ENCODE measurements at places on chromosomes 3 and 15.

- DNase-seq, result no peak
These were observed 33.0 kb downstream of the KBTBD8 start for GRCh38 chr3:67030785-67031740.

DNA sequence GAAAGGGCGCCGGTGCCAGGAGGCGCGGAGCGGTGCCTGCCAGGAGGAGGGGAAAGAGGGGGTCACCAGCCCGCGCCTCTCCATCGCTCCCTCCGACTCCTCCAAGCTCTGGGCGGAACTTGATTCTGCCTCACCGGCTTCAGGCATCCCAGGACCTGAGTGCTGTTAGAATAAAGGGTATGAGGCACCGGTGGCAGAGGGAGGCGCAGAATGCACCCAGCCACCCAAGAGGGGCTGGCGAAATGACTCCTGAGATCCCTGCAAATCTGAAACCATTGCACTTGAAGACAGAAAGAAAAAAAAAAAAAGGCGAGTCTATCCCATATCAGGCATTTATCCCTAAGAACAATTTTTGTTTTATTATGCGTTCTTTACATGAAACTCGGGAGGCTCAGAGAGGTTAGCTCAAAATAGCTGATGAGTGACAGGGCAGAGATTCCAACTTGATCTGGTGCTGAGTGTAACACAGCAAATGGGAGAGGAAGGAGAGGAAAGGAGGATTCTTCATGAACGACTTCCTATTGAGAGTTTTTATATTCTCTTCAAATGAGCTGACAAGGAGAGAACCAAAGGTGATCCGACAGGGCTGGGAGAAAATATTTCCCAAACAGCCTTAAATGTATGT lies 157.0 kb upstream of the FRMD4B start:
- no peak for DNase-seq

DNA sequence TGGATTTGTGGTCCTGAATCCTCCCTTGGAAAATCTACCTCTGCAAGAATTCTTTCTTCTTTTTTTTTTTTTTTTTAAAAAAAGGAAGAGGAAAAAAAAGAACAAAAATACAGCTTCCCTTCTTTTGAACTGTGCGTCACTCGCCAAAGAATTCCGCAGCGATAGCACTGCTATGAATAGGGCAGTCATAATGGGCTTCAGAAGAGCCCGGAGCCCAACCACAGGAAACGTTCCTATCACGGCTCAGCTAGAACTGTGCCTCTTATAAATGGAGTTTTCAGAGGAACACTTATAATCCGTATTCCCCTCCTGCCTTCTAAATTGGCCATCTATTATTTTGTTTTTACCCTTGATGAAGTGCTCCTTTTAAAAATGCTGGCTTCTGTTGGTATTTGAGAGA lies 227.7 kb downstream of the ADAMTS17 start:
- DNase-seq, result no peak

GRCh38 chr3:32842531-32842931 lies 24.7 kb downstream of the TRIM71 start:
- DNase-seq, result no peak

DNA sequence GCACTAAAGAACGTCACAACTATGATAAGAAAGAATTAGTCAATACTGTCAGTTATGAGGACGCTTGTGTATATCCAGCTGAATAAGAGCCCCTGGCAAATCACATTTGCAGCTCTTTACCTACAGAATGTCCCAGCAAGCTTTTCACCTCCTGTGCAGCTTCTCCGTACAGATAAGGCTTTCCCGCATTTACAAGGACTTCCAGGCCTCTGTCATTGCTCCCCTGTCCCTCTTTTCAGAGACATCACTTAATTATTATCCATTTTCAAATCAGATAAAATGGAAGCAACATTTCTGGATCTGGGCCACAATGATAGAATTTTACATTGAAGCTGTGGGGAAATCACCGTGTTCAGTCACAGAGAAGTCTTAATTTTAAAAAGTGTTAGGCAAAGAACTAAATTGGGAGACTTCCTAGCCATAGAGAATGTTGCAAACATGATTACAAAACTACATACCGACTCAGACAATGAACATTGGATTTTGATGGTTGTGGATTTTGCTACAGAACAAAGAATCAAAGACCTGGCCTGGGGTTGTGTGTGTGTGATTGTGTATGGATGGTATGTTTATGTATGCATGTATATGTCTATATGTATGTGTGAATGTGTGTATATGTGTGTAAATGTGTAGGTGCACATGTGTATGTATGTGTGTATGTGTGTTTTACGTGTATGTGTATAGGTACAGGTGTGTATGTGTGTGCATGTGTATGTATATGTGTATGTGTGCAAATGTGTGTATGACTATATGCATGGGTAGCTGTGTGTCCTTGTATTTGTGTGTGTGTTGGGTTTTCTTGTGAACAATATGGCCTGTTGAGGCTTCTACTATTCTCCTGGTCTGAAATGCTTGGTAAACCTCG lies 41.5 kb downstream of the MGLL start:
- DNase-seq, result no peak

- DNase-seq, result no peak
These were observed 2.3 kb upstream of the ADPGK start for GRCh38 chr15:72785841-72786240.

GRCh38 chr3:76349715-76350480 lies 564.5 kb upstream of the ZNF717 start:
- DNase-seq, result no peak

- no peak for DNase-seq
These were observed 23.3 kb upstream of the ACKR4 start for GRCh38 chr3:132573797-132574211.

- no peak for DNase-seq
These were observed 210.7 kb downstream of the PDCD6IP start for GRCh38 chr3:34008836-34009809.

GRCh38 chr3:151204530-151205402 lies 1.8 kb upstream of the GPR171 start:
- no peak for DNase-seq

DNA sequence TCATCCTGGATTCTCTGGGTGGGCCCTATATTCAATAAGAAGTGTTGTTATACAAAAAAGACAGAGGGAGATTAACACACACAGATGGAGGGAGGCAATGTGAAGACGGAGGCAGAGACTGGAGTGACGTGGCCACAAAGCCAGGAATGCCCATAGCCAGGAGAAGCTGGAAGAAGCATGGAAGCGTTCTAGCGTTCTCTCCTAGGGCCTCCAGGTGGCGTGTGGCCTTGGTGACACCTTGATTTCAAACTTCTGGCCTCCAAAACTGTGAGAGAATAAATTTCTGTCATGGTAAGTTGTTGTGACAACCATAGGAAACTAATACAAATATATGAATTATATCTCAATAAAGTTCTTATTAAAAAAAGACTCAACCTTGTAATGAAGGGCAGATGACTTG lies 21.3 kb downstream of the THBS1 start:
- DNase-seq, result no peak

DNA sequence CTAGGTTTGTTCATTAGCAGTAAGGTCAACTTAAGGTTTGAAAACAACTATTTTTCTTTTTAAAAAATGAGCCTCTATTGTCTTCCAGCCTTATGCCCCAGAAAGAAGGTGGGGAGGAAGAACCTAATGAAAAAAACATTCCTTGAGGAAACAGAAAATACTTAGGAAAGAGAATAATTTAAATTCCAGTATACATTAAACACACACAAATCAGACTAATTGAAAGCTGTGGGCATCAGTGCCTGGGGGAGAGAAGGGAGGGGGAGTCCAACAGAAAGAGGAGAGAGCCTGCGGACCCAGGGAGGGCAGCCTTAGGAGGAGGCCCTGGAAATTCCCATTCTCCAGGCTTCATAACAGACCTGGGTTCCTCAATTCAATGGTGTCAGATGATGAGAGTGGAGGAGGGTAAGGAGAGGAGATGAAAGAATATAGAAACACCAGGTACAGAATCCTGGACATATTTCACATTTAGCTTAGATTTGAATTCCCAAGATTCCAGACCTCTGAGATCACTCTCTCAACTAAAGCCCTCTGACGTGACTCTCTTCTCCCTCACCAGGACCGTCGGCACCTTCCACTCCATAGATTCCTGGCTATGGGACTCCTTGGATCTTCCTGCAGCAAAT lies 320.5 kb upstream of the UMPS start:
- no peak for DNase-seq

DNA sequence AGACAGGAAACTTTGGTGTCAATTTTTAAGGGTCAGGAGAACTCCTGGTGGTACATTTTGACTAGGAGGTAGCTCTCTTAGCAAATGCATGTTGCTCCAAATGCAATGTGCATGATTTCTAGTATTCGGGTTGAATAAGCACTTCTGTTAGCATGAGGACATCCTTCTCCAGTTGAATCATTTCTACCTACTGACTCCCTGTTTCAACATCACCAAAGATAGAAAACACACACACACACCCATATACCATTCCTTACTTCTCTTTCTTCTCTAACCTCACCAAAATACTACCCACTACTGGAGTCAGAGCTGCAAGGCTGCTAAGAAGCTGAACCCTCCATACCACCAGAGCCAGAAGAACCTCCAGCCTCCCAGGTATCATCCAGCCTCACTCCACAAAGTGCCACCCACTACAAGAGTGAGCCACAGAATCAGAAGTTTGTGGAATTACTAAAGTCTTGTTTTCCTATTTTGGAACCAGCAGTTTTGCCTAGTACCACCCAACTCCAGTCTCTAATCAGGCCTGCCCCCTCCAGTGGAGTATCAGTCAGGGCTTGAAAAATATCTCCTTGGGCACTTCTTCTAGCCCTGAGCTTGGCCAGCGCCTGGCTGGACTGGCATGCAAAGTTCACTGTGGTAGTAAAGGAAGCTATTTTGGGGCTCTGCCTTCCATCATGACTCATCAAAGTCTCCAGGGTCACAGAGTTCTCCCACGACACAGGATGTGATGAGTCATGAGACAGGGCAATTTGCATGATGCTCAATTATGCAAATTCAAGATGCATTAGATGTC lies 110.3 kb downstream of the CYP19A1 start:
- DNase-seq, result peak; percentile 7

GRCh38 chr3:12409684-12410596 lies 74.3 kb upstream of the TSEN2 start:
- no peak for DNase-seq

DNA sequence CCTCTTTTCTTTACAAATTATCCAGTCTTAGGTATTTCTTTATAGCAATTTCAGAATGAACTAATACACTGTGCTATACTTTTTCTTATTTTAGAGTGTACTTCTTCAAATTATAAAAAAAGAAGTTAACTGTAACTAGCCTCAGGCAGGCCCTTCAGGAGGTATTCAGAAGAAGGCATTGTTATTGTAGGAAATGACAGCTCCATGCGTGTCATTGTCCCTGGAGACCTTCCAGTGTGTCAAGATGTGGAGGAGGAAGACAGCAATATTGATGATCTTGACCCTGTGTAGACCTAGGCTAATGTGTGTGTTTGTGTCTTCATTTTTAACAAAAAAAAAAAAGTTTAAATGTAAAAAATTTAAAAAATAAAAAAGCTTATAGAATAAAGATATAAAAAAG lies 55.5 kb downstream of the IL12A start:
- DNase-seq, result no peak

- no peak for DNase-seq
These were observed 1.2 kb downstream of the PFKFB4 start for GRCh38 chr3:48555231-48555948.

DNA sequence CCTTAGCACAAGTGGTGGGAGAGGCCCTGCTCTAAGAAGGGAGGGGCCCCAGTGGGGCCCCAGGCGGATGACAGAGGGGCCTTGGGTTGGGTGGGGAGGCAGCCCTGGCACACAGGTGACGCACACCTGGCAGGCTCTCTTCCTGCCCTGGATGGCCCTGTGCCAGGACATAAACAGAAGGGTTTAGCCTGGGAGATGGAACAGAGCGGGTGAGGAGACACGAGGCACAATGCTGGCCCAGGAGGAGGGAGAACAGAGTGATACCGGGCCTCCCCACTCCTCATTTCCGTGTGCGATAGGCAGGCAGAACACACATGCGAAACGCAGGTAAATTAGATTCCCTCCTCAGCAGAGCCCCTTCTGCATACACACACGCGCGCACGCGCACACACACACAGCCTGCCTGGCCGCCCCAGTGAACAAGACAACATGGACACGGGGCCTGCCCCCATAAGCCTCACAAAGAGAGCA lies 39.8 kb downstream of the IDH2 start:
- DNase-seq, result peak; percentile 65

GRCh38 chr3:25751725-25752124 lies 31.5 kb downstream of the NGLY1 start:
- DNase-seq, result no peak

DNA sequence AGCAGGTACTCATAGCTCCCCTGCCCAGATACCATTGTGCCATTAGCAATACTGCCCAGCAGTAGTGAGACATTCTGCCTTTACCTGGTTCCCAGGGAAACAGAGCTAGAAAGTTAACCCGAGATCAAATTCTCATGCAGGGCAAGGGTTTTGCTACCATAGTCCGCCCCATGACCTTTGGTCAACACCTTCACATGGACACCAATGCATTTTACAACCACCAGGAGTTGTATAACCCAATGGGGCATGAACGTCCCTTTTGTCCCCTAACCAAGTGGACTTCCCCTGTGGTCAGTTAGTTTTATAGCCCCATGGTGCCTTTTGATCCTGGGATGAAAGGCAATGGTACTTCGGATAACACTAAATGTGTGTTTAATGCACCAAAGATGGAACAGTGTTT lies 151.7 kb upstream of the IQSEC1 start:
- DNase-seq, result no peak

GRCh38 chr3:155031186-155031585 lies 48.9 kb upstream of the MME start:
- DNase-seq, result no peak

- no peak for DNase-seq
These were observed 72.7 kb upstream of the PPIB start for GRCh38 chr15:64235552-64235951.

DNA sequence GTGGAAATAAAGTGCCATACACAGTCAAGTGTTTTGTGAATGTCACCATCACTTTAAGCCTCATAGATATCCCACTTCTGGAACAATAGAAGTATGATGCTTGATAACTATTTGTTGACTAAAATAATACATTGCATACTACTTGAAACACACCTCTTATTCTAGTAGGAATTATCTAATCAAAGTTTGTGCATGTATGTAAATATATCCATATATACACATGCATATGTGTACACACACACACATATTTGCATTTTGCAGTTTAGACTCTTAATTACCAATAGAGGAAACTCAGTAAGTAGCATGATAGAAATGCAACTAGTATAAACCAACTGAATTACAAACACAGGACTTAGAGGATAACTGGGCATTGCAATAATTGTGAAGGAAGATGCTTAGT lies 1084.1 kb downstream of the FHIT start:
- no peak for DNase-seq

- no peak for DNase-seq
These were observed 13.2 kb upstream of the TIPARP start for GRCh38 chr3:156661155-156661554.

DNA sequence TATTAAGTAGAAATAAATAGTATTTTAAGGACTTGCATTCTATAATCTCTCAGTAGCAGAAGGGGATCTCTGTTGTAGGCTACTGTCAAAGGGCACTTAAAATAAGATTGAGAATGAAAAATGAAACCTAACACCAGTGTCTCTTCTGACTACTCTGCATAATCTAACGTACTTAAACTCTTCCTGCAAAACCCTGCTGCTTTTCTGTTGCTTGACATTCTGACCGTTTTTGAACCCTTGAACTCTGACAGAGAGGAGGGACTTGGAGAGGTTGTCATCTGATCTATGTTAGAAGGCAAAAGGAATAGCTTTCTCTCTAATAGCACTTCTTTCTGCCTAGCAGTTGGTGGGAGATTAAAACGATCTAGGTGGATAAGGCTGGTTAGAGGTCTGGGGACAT lies 204.6 kb downstream of the ZIC1 start:
- no peak for DNase-seq

GRCh38 chr15:61038910-61039309 lies 190.2 kb downstream of the RORA start:
- DNase-seq, result no peak

- DNase-seq, result no peak
These were observed 76.6 kb downstream of the GBE1 start for GRCh38 chr3:81684751-81685395.
